ENCODE measurements at places on chromosomes 6 and 20.

DNA sequence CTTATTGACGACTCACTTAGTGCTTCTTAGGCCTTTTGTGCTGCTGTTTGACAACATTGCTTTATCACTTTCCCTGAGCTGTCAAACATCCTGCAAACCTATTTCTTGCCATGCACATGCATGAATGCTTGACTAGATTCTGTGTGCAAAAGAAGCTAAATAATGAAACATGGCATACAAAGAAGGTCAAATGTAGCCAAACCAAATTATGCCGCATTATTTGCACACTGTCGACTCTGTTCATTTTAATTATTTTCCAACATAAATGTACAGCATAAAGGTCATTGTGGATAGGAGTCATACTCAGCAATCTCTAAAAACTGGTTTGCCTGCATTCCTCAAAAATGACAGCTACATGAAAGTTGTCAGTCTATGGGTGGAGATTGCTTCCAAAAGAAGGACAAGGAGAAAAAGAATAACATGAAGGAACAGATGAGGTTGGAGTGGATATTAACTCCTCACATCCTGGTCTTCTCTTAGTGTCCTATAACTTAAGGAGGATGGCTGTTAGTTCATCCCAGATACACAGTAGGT, 123.1 kb upstream of the STXBP5 start:
- no peak for DNase-seq

DNA sequence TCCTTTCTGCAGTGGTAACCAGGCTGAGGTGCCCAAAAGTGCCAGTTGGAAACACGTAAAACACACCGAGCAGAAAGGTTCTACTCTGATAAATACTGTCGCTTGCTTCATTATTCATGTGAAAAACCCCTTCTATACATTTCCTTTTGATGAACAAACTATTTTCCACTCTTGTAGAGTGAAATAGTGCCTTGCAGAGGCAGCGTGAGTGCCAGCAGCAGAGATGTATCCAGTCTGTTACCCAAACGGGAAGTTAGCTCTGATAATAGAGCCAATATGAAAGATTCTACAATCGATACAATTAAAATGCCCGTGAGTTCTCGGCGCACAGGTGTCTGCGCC, 1.5 kb downstream of the ZBTB46 start:
- DNase-seq = no peak

- no peak for DNase-seq
Measured at GRCh38 chr6:117371492-117371891, 54.2 kb downstream of the ROS1 start.

DNA sequence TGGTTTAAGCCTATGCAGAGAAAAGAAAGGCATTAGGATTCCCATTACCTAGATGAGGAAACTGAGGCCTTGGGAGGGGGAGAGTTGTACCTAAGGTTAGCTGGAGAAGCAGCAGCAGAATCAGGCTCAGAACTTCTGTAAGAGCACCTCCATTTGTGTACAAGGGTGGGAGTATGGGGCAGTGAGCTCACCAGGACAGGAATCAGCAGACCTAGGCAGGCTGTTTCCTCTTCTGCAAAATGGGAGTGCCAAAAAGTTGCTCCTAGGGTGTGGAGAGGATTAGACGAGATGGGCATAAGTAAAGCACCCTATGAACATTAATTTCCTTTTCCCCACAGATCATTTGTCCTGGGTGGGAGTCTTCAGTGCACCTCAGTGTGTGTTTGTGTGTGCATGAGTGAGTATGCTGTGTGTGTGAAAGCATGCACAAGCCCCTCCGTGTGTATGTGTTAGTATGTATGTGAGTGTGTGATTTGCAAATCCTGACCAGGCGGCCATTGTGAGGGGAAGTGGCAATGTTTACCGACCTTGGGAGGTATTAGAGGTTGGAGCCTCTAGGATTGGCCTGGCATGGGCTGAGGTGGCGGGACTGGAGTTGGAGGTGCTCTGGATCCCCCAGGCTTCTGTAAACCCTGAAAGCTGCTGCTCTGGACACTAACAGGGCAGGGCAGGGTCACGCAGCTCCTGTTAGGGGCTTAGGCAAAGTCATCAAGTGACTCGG, 78.8 kb downstream of the VEGFA start:
- no peak for DNase-seq

GRCh38 chr6:35967076-35967774, 46.3 kb upstream of the SRPK1 start:
- no peak for DNase-seq

DNA sequence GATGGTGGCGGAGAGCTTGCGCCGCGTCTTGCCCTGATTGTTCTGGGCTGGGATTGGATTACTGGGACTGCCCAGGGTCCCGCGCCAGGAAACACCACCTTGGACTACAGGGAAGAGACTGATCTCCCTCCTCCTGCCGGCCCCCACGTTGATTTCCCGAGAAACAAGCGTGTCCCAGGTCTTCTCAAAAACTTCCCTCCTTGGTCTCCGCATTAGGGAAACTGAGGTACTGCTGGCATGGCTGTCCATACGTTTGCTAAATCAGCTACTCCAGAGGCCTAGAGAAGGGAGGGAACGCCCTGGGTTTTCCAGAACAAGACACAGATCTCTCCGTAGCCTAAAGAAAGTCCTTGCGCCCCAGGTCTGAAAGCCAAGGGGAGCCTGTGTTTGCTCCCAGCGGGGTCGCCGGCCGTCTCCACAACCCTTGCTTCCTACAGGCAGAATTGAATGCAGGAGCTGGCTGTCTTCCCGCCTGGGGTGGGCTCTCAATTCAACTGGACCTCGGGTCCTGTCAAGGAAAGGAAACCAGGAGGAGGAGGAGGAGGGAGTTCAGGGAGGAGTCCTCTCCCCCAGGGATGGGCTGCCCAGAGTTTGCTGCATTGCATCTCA, 29.2 kb downstream of the TFAP2A start:
- no peak for DNase-seq

- no peak for DNase-seq
Measured at GRCh38 chr6:38057994-38058393, 238.5 kb downstream of the ZFAND3 start.

DNA sequence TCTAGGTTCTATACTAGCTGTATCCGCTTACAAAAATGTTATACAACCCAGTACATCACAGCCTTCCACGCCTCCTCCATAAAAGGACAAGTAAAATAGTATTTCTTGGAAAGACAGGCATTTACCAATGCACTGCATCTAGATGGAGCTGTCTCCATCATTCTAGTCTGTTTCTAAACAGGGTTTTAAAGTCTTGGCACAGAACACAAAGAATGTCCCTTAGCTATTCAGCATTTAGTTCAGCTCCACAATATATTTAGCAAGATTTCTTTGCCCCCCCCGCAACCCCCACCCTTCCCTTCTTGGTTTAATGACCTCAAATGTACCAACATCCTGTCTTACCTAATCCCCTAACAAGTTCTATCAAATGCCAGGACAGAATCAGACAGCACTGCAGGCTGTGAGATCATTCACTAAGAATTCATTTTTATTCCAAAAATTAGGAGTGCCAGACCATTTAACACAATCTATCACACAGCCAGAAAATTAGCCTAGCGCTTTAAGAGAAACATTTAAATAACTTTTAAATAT, 198.6 kb downstream of the BACH2 start:
- peak; percentile 83 for DNase-seq

- no peak for DNase-seq
Measured at GRCh38 chr6:15131651-15132061, 114.2 kb upstream of the JARID2 start.

DNA sequence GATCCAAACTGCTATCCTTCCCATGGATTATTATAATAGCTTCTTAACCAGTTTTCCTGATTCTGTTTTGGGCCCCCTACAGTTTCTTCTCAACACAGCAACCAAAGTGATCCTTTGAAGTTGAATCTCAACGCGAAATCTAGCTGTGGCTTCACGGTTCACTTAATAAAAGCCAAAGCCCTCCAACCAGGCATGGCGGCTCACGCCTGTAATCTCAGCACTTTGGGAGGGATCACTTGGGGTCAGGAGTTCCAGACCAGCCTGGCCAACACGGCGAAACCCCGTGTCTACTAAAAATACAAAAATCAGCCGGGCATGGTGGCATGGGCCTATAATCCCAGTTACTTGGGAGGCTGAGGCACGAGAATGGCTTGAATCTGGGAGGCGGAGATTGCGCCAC, 3.3 kb downstream of the RMND1 start:
- no peak for DNase-seq

GRCh38 chr20:45951925-45952834, 17.7 kb downstream of the PCIF1 start:
- no peak for DNase-seq

- DNase-seq = no peak
Measured at GRCh38 chr6:18491308-18492045, 104.3 kb downstream of the RNF144B start.

- no peak for DNase-seq
Measured at GRCh38 chr6:131910219-131910589, 41.0 kb downstream of the CCN2 start.
